ENCODE measurements at places on chromosomes 16 and 17.
A peak's percentile ranks its signal among the peaks of the same experiment; 100 is the strongest.

DNA sequence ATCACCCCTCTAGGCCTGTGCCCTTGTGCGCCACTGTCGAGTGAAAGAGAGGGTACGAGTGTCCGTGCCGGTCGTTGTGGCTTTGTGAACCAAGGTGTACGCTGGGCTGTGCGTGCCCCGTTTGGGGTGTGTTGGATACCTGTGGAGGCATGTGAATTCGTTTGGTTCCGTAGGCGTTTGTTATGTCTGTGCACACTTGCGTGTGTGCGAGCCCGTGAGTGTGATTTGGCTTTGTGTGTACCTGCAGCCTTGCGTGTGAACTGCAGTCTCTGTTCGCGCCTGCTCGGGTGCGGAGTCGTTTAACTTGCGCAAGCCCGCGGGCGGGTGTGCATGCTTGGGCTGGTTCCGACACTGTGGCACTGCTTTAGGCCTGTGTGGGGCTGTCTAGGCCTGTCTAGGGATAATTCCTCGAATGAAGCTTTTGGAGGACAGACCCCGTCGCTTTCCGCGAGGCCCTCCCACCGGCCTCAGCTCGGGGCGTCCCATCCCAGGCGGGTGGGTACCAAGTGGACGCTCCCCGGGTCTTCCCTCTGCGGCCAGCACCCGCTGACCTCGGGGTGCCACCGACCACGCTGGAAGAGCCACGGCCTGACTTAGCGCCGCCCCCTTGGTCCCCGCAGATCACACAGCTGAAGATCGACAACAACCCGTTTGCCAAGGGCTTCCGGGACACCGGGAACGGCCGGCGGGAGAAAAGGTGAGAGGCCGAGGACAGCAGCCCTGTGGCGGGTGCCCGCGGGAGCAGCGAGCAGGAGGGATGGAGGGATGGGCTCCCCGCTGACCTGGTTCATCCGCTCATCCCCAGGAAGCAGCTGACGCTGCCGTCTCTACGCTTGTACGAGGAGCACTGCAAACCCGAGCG lies 4.4 kb downstream of the TBX2 start:
- H3K36me3 ChIP-seq: no peaks in the 10 kb centered on the region
- peaks cover 64% of the 10 kb centered on the region for H3K27me3 ChIP-seq
- peaks cover 30% of the 10 kb centered on the region for H3K4me1 ChIP-seq
- no peak overlapping the region for H3K27ac ChIP-seq
- peak; percentile 37 for DNase-seq

DNA sequence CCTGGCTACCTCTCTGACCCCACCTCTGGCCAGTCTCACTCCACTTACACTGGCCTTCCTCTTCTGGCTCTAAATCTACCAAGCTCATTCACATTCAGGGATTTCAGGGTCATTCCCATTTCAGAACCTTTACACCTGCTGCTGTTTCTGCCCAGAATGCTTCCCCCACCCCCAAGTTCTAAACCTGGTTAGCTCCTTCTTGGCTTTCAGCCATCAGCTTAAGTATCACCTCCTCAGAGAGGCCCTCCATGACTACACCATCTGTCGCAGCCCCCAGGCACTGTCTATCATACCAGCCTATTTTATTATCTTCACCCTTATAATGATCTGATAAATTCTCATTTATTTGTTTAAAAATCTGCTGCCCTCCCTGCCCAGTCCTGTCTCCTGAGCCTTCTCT lies 23.3 kb upstream of the NGFR start:
- no peak overlapping the region for H3K4me3 ChIP-seq
- no peaks in the 10 kb centered on the region for H3K36me3 ChIP-seq
- H3K27me3 ChIP-seq: peaks cover 47% of the 10 kb centered on the region
- H3K4me1 ChIP-seq: no peaks in the 10 kb centered on the region
- H3K27ac ChIP-seq: no peak overlapping the region

- no peak overlapping the region for H3K4me3 ChIP-seq
- H3K4me1 ChIP-seq: peaks cover 21% of the 10 kb centered on the region
- no peak overlapping the region for H3K27ac ChIP-seq
Measured at GRCh38 chr17:40511136-40511535, 9.7 kb upstream of the TNS4 start.

GRCh38 chr17:57679906-57680695 lies 65.0 kb downstream of the CCDC182 start:
- peaks cover 10% of the 10 kb centered on the region for H3K36me3 ChIP-seq
- no peak overlapping the region for H3K4me3 ChIP-seq
- H3K4me1 ChIP-seq: no peaks in the 10 kb centered on the region
- no peak overlapping the region for H3K27ac ChIP-seq

DNA sequence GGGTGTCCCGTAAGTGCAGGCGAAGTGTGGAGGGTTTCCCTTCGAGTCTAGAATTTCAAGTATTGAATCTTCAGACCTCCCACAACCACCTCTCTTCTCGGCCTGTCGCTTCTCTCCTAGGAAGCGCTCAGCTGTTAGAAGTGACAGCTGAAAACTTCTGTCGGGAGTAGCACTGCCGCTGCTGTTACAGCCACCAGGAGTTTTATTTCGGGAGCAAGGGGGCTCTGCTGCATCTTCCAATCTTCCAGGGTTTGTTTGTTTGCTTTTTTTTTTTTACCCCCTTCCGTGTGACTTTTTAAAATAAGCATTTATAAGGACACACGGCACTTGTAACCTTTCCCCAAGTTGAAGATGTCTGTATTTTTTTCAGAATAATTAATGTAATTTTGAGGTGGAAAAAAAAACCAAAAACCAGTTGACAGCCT lies 767 bp downstream of the RPS6KB1 start:
- H3K36me3 ChIP-seq: peaks cover 27% of the 10 kb centered on the region
- peak overlapping the region; percentile 97 for H3K27ac ChIP-seq
- peak overlapping the region; percentile 99 for H3K4me3 ChIP-seq

DNA sequence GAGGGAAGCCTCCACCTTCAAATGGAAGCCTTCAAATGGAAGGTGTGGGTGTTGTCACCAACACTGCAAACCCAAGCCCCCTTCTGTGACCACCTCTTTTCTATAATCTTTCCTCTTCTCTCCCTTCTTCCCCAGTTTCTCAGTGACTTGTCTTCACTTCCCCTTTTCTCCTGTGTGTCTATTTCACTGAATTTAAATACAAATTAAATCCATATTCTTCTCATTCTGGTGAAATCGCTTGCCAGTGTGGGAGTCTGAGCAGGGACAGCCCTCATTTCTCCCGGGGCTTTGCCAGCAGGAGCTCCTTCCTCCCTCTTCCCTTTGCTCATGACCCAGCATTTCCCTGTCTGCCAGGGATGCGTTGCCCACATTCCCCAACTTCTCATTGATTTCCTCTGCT lies 6.4 kb upstream of the ITGAX start:
- no peaks in the 10 kb centered on the region for H3K36me3 ChIP-seq
- H3K4me1 ChIP-seq: peaks cover 20% of the 10 kb centered on the region
- peaks cover 11% of the 10 kb centered on the region for H3K27me3 ChIP-seq
- H3K27ac ChIP-seq: no peak overlapping the region
- no peak for DNase-seq

DNA sequence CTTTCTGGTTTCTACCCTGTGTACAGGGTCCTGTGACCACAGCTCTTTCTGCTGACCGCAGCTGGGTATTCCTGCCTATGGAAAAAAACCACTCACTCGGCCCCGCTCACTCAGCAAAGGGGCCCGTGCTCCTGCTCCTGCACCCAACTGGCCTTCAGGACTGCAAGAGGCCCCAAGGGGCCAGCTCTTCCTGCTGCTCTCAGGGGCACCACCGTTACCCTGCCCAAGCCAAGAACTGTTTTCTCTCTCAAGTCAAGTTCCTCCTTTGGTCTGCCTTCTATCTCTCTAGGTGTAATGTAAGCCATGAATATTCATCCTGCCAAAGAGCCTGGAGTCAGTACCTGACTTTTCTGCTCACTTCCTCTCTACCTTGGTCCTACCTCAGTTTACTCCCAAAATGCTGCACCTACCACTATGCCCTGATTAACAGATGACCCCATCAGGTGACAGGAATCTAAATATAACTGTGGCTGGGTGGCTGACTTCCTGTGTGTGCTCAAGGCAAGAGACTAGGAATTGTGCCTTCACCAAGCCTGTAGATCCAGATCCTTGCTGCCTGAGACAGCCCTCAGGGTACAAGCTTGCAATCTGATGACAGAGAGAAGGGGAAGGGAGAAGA lies 20.4 kb upstream of the SCIMP start:
- no peak for DNase-seq
- no peak overlapping the region for H3K27ac ChIP-seq
- no peak overlapping the region for H3K4me3 ChIP-seq
- no peaks in the 10 kb centered on the region for H3K27me3 ChIP-seq
- H3K4me1 ChIP-seq: peaks cover 9% of the 10 kb centered on the region

DNA sequence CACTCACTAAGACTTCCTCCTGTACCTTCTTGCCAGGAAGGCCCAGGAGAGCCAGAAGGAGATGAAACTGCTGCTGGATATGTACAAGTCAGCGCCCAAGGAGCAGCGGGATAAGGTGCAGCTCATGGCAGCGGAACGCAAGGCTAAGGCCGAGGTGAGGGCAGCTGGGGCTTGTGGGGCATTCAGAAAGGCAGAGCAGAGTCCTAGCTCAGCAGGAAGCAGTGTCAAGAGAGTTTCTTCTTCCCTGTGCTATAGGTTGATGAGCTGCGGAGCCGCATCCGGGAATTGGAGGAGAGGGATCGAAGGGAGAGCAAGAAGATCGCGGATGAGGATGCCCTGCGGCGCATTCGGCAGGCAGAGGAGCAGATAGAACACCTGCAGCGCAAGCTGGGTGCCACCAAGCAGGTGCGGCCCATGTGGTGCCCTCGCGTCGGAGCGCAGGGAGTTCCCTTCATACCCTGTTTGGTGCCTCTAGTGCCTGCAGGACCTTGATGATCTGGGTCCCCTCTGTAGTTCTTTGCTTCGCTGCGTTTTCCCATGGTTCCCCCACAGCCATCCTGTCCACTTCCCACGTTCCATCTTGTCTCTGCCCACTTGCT lies 6.6 kb downstream of the RNF40 start:
- no peak for DNase-seq
- no peak overlapping the region for H3K27ac ChIP-seq
- H3K27me3 ChIP-seq: no peaks in the 10 kb centered on the region
- H3K36me3 ChIP-seq: peaks cover 58% of the 10 kb centered on the region

GRCh38 chr16:23181506-23181905 lies 1.0 kb upstream of the SCNN1G start:
- no peak overlapping the region for H3K4me3 ChIP-seq
- H3K36me3 ChIP-seq: no peaks in the 10 kb centered on the region
- H3K27ac ChIP-seq: no peak overlapping the region

DNA sequence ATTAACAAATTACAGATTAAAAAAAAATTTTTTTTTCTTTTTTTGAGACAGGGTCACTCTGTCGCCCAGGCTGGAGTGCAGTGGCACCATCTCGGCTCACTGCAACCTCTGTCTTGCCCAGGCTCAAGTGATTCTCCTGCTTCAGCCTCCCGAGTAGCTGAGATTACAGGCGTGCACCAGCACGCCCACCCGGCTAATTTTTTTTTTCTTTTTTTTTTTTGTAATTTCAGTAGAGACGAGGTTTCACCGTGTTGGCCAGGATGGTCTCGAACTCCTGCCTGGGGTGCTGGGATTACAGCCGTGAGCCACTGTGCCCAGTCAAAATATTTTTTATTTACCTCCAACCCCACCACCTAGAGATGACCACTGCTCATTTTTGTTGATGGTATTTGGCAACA lies 25.5 kb downstream of the ACTG1 start:
- peaks cover 10% of the 10 kb centered on the region for H3K27me3 ChIP-seq
- no peak for DNase-seq
- no peak overlapping the region for H3K27ac ChIP-seq
- H3K36me3 ChIP-seq: no peaks in the 10 kb centered on the region

- no peaks in the 10 kb centered on the region for H3K27me3 ChIP-seq
- DNase-seq: peak; percentile 26
- H3K4me3 ChIP-seq: no peak overlapping the region
- peak overlapping the region; percentile 51 for H3K27ac ChIP-seq
Measured at GRCh38 chr16:3467921-3468320, 24.4 kb downstream of the NAA60 start.

DNA sequence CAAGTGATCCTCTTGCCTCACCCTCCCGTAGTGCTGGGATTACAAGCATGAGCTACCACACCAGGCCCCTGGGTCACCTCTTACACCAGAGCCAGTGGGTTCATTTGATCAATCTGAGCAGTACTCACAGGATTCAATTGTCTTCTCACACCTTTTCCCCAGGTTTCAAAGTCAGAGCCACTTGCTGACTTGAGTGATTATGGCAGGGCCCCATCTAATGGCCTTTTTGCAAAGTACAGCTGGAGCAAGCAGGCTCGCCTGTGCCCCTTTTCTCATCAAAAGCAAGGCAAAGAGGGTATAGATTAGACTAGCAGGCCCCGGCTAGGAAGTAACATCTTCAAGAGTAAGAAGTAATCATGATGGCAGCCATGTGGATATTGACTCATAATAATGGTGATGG lies 114.8 kb upstream of the NOL11 start:
- DNase-seq: peak; percentile 69
- H3K36me3 ChIP-seq: peaks cover 2% of the 10 kb centered on the region
- no peak overlapping the region for H3K27ac ChIP-seq
- H3K27me3 ChIP-seq: no peaks in the 10 kb centered on the region

- no peaks in the 10 kb centered on the region for H3K27me3 ChIP-seq
- no peaks in the 10 kb centered on the region for H3K36me3 ChIP-seq
- H3K4me1 ChIP-seq: no peaks in the 10 kb centered on the region
- peak overlapping the region; percentile 21 for H3K4me3 ChIP-seq
Measured at GRCh38 chr17:79707931-79708891, 22.5 kb upstream of the ENPP7 start.

DNA sequence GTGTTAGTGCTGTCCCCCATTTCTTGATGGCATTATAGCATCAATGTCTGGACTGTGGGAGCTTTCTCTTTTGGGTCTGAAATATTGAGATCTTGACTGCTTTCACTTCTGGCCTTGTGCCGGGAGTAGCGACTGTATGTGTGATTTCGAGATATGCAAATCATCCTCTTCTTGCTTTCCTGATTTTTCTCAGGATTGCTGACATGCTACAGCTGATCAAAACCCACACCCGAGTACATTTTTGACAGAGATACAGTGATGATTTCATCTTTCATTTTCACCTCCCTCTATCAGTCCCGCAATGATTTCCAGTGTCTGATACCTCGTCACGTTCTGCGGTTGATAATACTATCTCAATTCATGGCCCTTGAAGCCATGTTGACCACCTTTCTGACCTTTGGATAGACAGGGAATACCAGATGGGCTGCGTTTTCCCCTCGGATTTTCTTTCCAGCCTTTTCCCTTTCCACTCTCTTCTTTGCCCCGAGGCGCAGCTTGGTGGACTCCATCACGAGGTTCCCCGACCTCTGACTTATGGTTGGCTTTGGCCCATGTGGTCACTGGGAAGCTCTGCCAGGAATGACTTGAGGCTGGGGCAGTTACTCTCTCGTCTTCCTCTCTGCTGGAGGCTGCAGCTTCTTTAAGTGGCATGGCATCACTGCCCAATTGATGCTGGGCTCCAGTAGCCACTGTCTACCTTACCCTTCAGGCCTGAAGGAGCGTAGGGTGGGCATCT lies 184.4 kb downstream of the SNX29 start:
- peaks cover 3% of the 10 kb centered on the region for H3K36me3 ChIP-seq
- H3K27ac ChIP-seq: no peak overlapping the region
- H3K27me3 ChIP-seq: no peaks in the 10 kb centered on the region
- DNase-seq: peak; percentile 27

GRCh38 chr16:57798267-57798810 lies 4.0 kb downstream of the KIFC3 start:
- no peak for DNase-seq
- H3K4me1 ChIP-seq: peaks cover 18% of the 10 kb centered on the region
- peaks cover 16% of the 10 kb centered on the region for H3K27me3 ChIP-seq
- no peak overlapping the region for H3K27ac ChIP-seq
- H3K36me3 ChIP-seq: no peaks in the 10 kb centered on the region

Data from activated CD4-positive, alpha-beta T cell treated with anti-CD3 and anti-CD28 coated beads for 36 hours (primary cell).